ENCODE measurements at places on chromosomes 6 and 20.

GRCh38 chr20:34744847-34745246 is 40.7 kb downstream of the TP53INP2 start:
- no peak for DNase-seq

DNA sequence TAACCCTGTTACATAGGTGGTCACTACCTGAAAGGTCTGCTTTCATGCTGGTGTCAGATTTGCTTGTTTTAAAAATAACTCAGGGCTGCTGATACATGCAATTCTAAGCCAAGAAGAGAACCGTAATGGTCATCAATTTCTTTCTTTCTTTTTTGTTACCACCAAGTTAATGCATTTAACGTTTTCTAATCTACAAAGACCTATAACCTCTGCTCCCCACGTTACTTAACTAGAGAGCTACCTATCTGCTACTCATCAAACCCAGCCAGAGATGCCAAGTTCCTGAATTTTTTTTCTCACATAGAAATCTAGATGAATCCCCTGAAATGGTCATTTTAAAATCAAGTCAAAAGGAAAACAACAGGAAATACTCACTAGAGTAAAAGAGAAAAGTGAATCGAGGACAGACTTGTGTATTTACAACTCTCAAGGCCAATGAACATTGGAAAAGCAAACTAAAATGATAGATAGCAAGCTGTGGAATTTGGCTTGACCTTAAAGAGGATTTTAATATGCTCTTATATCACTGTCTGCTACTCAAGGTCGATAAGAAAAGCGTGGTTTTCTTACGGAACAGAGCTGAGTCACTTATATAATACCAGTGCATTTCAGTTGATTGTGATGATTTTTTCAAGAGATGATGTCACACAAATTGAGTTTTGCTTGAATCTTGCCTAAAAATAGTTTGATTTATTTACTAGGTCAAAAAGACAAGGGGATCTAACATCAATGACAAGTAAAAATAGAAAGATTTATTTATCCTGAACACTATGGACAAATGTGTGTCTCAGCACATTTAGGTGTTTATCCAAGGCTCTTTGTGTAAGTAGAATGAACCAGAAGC is 67.9 kb downstream of the SGK1 start:
- DNase-seq: peak; percentile 63

DNA sequence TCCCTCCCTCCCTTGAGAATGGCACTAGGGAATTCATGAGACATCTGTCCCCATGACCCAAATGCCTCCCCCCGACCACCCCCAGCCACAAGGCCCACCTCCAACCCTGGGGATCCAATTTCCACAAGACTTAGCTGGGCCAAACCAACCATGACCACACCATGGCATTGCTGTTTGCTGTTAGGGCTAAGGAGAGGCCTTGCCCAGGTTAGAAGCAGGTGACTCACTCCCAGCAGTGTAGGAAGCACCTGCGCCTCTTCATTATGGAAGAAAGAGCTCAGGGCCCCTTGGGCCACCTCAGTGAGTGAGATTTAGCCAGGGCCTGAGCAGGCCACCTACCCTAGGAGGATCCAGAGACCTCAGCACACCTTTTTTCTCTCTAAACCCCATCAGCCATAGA is 337.9 kb downstream of the TAF4 start:
- no peak for DNase-seq

DNA sequence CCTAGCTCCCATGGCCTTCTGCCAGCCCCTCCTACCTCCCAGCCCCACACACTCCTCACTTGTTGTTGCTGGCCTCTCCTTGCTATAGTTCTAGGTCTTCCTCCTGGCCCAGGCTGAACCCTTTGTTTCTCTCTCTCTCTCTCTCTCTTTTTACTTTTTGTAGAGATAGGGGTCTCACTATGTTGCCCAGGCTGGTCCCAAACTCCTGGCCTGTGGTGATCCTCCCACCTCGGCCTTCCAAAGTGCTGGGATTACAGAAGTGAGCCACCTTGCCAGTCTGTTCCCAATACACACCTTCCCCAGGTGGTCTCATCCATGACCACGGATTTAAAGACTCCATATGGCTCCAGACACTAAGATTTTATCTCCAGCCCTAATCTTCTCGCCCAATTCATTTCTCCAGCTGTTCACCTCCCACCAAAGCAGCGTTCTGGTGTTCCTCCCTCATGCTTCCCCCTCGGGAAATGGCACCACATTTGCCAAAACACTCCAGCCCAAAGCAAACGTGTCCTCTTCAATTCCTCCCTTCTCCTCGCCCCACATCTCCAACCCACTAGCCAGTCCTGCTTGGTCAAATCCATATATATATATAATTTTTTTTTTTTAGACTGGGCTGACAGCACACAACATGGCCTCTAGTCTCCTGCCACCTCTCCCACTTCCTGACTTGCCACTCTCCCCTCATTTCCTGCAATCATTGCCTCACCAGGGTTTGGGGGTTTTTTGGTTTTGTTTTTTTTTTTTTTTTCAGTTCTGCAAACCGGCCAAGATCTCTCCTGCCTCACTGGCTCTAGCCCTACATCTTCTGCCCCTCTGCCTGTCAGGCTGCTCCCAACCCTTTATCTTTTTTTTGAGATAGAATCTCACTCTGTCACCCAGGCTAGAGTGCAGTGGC is 104.4 kb downstream of the NCR2 start:
- no peak for DNase-seq

GRCh38 chr6:158538741-158539140 is 21.1 kb upstream of the TMEM181 start:
- DNase-seq: no peak

GRCh38 chr6:18279422-18279821 is 15.1 kb upstream of the DEK start:
- DNase-seq: no peak

DNA sequence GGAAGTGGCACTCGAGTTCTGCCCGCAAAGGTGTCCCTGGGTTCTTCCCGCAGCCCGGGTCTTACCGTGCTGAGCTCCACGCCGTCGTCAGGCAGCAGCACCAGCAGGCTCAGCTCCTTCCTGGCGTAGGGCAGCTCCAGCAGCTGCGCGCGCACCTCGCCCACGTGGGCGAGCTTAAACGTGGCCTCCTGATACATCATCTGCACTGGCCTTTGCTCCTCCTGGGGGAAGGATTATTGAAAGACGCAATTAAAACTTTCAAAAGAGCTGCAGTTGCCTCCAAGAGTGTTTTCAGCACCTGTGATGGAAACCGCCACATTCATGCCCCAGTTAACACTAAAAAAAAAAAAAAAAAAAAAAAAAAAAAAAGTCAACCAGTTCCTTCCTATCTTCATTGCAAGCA is 11.3 kb downstream of the SERPINB9 start:
- DNase-seq: no peak

DNA sequence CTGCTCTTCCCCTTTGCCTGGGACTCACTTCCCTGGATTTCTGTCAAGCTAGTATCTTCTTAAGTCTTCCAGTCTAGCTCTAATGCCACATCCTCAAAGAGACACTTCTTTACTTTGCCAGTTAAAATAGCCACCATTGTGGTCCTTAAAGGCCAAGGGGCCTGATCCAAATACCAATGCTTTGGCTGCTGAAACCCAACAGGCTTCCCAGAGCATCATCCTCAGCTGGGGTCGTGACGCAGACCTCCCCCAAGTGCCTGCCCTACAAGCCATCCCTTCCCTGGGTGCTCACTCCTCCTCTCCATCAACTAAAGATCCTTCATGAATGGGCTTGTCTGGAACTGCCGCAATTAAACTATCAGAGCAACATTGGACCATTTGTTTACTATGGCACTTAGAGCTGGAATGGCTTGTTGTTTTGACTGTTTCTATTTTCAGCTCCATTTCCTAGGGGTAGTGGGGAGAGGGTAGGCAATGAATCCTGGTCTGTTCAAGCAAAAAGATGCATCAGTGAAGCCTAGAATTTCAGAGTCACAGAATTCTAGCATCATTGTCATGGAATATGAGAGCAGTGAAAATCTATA is 79.6 kb upstream of the SIRPA start:
- no peak for DNase-seq

DNA sequence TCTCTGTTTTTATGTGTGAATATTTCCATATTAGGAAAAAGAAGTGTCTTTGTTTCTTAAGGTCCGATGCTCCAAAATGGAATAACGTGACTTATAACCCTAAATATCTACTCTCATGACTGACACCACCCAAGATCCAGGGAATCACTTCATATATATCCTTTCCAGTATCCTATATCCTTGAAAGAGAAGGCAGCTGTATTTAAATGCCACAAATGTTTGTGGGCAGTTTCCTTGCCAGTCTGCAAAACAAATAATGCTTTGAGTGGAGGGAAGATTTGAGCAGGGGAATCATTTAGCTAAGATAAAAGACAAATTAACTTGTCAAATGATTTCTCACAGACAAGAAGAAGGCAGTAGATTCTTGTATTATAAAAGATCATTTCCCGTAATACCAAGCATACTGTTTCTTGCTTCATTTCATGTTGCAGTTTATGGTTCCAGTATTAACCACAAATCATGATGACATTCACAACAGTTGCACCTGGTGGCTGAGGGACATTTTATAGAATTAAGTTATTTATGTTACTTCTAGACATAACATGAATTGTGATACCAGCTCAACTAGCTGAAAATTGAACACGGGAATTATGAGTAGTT is 30.0 kb upstream of the FABP7 start:
- DNase-seq: no peak

DNA sequence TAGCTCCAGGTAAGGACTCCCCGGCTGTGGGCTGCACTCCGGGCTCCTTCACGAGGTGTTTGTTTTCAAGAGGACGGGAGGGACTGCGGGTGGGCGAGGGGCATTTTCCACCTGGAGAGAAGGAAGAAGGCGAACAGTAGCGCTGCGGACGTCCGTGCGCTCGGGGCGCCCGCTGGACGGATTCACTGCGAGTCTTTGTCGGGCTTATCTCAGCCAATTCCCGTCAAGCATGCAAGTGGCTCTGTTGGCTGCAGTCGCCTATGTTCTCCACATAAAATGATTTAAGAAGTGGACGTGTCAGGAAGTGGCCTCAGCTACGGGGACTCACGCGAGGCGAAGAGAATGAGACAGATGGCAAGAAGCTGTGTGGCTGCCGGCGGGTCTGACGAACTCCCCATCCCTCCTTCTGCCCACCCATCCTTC is 332 bp downstream of the GRIK2 start:
- peak; percentile 30 for DNase-seq

DNA sequence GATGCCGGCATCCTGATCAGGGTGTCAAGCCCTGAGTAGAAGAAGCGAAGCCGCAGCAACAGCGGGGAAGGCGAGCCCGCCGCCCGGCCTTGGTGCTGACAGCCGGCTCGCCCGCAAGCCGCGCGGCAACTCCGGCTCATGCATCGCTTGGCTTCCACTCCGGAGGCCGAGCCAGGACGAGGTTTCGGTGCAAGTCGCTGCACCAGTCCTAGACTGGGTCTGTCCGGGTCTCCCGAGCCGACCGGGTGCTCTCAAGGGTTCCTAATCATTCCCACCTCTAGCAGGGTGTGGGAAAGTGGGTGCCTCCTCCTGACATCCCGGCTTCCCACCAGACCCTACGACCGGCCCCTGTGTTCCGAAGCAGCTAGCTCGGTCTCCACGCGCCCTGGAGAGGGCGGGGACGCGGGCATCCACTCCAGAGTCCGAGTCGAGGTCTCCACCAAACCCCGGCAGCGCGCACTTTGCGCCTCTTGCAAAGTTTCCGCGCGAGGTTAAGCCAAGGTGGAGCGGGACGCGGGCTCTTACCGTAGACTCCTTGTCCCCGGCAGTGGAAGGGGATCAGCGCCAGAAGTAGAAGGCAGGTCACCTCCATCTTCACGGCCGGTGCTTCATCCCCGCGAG is 1.4 kb downstream of the MDGA1 start:
- no peak for DNase-seq

- DNase-seq: no peak
These were observed 90.0 kb downstream of the SLC22A23 start for GRCh38 chr6:3366596-3367413.

- peak; percentile 27 for DNase-seq
These were observed at the start of gene OXT for GRCh38 chr20:3071610-3072529. Gene OXT (plus strand): TSS chr20:3071620. CDS start chr20:3071656, 36 bp downstream.

DNA sequence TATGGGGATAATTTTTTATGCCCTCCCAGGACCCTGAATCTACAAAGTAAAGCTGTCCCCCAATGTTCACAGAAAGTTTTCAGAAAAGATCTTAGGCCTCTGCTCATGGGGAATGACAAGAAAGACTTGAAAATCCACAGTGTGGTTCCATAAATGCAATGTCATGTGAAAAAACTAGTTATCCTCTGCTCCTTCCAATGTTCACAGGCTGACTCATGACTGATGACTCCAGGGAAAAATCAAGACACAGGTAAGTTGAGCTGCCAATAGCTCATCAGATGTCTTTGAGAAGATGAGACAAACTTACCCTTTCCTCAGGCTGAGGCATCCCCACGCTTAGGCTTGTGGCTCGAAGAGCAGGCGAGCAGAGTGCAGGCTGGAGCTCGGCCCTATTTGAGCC is 14.8 kb upstream of the BCLAF1 start:
- DNase-seq: no peak

GRCh38 chr6:1591926-1592325 is 17.8 kb upstream of the FOXC1 start:
- no peak for DNase-seq

GRCh38 chr6:122400462-122401089 is 1.1 kb downstream of the HSF2 start:
- no peak for DNase-seq

- DNase-seq: peak; percentile 71
These were observed 175.2 kb upstream of the CITED2 start for GRCh38 chr6:139549561-139550070.

GRCh38 chr20:60003776-60004175 is 45.6 kb downstream of the CDH26 start:
- DNase-seq: no peak

DNA sequence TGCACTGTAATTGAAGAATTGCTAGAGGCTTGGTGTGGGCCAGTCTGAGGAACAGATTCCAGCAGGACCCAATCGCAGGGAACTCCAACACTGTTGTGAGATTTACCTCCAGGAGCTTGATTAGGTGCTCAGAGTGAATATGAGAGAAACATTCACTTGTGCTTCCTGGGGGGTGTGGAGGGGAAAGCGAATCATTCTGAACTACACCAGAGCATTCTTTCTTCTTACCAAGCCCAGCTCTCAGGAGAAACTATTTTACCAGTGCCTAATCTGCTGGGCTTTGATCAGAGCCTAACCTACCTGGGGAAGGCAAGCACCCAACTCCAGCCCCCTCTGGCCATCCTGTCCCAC is 7.4 kb upstream of the SIRPB1 start:
- DNase-seq: no peak

- no peak for DNase-seq
These were observed 38.0 kb downstream of the CD164 start for GRCh38 chr6:109344226-109344625.

- DNase-seq: peak; percentile 99
These were observed at the start of gene NOL7 for GRCh38 chr6:13614926-13615791. Gene NOL7 (plus strand): TSS chr6:13615335. CDS start chr6:13615359, 24 bp downstream.

- DNase-seq: no peak
These were observed 213.0 kb upstream of the CDYL start for GRCh38 chr6:4563156-4563555.

- no peak for DNase-seq
These were observed 66.5 kb downstream of the NOX3 start for GRCh38 chr6:155389130-155389529.

- peak; percentile 57 for DNase-seq
These were observed 3.1 kb downstream of the GABRR2 start for GRCh38 chr6:89311853-89312531.
